ENCODE measurements at places on chromosomes 1 and 21.

DNA sequence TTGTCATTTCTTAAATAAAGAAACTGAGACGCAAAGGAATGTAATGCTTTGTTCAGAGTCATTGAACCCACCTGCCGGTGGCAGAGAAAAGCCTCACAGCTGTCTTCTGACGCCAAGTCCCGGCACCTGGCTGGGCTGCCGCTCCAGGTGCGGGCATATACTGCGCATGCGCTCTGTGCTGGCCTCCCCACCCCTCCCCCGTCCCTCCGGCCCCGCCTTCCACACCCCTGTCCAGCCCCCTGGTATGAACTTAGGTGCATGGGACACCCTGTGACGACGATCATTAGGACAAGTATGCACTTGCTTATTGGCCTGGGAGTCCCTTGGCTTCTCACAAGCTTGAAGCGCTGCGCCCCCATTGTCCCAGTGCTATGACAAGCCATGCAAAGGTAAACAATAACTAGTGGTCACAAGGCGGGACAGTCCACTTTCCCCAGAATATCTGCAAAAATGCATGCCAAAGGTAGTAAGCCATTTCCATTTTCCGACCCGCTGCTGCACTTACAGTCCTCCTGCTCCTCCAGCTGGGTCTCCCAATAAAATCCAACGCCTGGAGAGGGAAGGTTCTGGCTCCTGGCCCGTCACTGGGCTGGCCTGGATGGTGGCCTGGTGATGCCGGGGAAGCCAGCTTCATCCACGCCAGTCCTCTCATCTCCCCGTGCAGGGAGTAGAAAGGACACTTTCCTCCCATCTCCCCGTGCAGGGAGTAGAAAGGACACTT lies 100.4 kb downstream of the PSMG1 start:
- H3K4me3 ChIP-seq, result no peak overlapping the region
- H3K27ac ChIP-seq, result no peak overlapping the region
- no peaks in the 10 kb centered on the region for H3K36me3 ChIP-seq
- H3K27me3 ChIP-seq, result peaks cover 3% of the 10 kb centered on the region

DNA sequence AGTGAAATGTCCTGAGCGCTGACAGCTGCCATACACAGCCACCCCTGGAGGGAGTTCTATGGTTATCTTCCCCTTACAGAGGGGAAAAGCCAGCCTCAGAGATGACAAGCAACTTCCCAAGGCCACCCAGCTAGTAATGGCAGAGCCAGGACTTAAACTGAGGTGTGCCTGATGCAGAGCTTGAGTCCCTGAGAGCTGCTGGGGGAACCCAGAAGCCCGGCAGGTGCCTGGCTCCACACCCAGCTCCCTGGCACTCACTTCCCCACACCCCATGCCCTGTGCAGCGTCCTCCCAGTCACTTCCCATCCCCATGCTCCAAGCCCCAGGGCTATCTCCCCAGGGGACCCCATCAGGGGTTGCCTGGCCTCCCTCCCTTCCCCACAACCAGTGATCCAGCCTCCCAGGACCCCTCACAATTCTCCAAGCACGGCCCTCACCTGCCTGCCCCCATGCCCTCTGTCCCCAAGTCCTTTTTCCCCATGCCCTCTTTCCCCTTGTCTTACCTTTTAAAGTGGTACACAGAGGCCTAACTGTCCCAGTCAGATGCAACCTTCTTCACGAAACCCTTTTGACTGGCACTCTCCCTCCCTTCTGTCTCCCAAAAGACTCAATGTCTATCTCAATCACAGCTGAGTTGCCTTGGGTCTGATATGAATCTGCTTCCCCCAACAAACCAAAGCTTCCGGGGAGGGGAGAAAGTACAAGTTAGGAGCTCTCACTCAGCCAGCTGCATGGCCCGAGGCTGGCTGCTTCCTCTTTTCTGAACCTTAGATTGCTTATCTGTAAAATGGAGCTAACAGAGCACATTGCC lies 39.8 kb upstream of the LRP8 start:
- peak; percentile 27 for DNase-seq
- no peaks in the 10 kb centered on the region for H3K36me3 ChIP-seq
- peak overlapping the region; percentile 77 for H3K27ac ChIP-seq
- no peaks in the 10 kb centered on the region for H3K27me3 ChIP-seq

DNA sequence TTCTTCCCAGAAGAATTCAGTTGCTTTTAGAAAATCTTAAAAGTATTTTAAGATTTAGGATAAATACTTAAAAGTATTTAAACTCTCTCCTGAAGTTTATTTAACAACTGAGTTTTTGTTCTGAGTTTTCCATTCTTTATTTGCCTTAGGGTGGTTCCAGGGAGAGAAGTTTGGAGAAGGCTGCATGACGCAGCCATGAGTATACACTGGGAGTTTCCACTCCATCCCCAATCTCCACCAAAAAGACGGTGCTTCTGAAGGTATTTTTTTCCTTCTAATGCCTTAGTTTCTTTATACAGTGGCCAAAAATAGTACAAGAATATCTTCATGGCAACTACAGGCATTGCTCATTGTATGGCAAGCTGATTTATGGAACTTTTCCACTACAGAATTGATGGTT lies 122.7 kb downstream of the ST6GALNAC5 start:
- no peaks in the 10 kb centered on the region for H3K36me3 ChIP-seq
- peaks cover 4% of the 10 kb centered on the region for H3K27me3 ChIP-seq
- H3K4me3 ChIP-seq, result no peak overlapping the region
- H3K4me1 ChIP-seq, result no peaks in the 10 kb centered on the region
- no peak for DNase-seq

- peak overlapping the region; percentile 1 for H3K27ac ChIP-seq
- H3K4me3 ChIP-seq, result no peak overlapping the region
- no peaks in the 10 kb centered on the region for H3K36me3 ChIP-seq
- H3K4me1 ChIP-seq, result peaks cover 10% of the 10 kb centered on the region
Measured at GRCh38 chr1:224488806-224489499, 54.4 kb upstream of the WDR26 start.

DNA sequence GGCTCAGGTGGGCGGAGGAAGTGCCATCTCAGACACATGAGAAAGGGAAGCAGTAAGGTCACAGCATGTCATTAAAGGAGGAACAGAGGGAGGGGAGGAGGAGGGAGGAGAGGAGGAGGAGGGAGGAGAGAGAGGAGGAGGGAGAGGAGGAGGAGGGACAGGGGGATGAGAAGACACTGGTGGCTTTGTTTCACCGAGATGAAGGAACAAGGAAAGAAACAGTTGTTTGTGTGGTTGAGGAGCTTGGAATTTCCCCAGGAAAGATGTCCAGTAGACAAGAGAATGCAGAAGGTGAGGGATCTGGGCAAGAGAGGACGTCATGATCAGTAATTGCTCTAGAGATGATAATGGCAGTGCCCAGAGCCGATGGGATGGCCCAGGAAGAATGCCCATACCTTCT lies 97.7 kb downstream of the AJAP1 start:
- H3K4me1 ChIP-seq, result no peaks in the 10 kb centered on the region
- H3K27ac ChIP-seq, result no peak overlapping the region
- H3K27me3 ChIP-seq, result no peaks in the 10 kb centered on the region
- H3K36me3 ChIP-seq, result no peaks in the 10 kb centered on the region
- no peak for DNase-seq
- no peak overlapping the region for H3K4me3 ChIP-seq

DNA sequence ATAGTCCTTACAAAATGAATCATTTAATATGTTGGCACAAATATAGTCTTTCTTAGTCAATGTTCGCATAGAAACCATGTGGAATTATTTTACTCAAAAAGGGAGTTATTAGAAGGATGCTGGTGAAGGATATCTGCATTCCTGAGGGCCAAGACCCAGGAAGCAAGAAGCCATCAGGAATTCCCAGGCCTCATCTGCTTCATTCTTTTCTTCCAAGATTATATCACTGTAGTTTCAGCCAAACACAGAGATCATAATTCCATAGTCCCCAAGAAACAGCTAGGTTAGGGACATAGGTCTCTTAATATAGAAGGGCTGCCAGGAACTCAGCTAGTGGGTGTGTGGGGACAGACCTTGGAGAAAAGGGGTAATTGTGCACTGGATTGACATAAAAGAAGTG lies 28.6 kb upstream of the DISC1 start:
- H3K27me3 ChIP-seq, result no peaks in the 10 kb centered on the region
- H3K4me1 ChIP-seq, result peaks cover 8% of the 10 kb centered on the region
- no peak overlapping the region for H3K4me3 ChIP-seq
- H3K27ac ChIP-seq, result no peak overlapping the region

GRCh38 chr1:36366091-36366661 lies 19.5 kb downstream of the STK40 start:
- H3K4me3 ChIP-seq, result no peak overlapping the region
- H3K4me1 ChIP-seq, result peaks cover 45% of the 10 kb centered on the region
- H3K27me3 ChIP-seq, result no peaks in the 10 kb centered on the region

GRCh38 chr1:200099040-200099439 lies 71.5 kb downstream of the NR5A2 start:
- H3K27ac ChIP-seq, result no peak overlapping the region
- H3K4me1 ChIP-seq, result no peaks in the 10 kb centered on the region
- no peak for DNase-seq
- no peaks in the 10 kb centered on the region for H3K36me3 ChIP-seq
- H3K4me3 ChIP-seq, result no peak overlapping the region

- H3K4me3 ChIP-seq, result no peak overlapping the region
- DNase-seq, result no peak
- peaks cover 38% of the 10 kb centered on the region for H3K4me1 ChIP-seq
Measured at GRCh38 chr1:151012684-151013471, 4.6 kb downstream of the PRUNE1 start.

GRCh38 chr1:174964261-174964971 lies 35.3 kb upstream of the CACYBP start:
- H3K4me3 ChIP-seq, result peak overlapping the region; percentile 68
- peak overlapping the region; percentile 86 for H3K27ac ChIP-seq
- H3K36me3 ChIP-seq, result no peaks in the 10 kb centered on the region
- H3K27me3 ChIP-seq, result no peaks in the 10 kb centered on the region

DNA sequence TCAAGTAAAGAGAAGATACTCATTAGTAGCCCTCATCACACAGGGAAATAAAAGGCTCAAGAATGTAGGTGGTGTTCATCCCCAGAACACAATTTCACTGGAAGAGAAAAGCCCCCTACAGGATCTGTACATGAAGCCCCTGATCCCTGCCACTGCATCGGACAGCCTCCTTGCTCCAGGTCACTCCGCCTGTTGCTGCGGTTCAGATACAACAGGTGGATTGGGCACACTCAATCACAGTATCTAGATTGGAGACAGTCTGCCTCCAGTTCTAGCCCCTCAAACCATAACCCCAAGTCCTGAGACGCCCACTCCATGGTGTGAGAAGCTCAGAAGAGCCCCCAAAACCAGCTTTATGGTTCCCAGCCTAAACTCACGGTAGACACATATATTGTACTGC lies 1.1 kb downstream of the SLAMF9 start:
- H3K4me1 ChIP-seq, result no peaks in the 10 kb centered on the region
- DNase-seq, result no peak
- H3K36me3 ChIP-seq, result no peaks in the 10 kb centered on the region
- peaks cover 11% of the 10 kb centered on the region for H3K27me3 ChIP-seq

- no peaks in the 10 kb centered on the region for H3K36me3 ChIP-seq
- no peak for DNase-seq
- no peak overlapping the region for H3K4me3 ChIP-seq
- no peak overlapping the region for H3K27ac ChIP-seq
- H3K27me3 ChIP-seq, result no peaks in the 10 kb centered on the region
Measured at GRCh38 chr1:33259879-33260278, 3.6 kb downstream of the ZNF362 start.

GRCh38 chr1:42941640-42942330 lies 16.9 kb downstream of the SLC2A1 start:
- peak overlapping the region; percentile 69 for H3K27ac ChIP-seq
- no peaks in the 10 kb centered on the region for H3K27me3 ChIP-seq

DNA sequence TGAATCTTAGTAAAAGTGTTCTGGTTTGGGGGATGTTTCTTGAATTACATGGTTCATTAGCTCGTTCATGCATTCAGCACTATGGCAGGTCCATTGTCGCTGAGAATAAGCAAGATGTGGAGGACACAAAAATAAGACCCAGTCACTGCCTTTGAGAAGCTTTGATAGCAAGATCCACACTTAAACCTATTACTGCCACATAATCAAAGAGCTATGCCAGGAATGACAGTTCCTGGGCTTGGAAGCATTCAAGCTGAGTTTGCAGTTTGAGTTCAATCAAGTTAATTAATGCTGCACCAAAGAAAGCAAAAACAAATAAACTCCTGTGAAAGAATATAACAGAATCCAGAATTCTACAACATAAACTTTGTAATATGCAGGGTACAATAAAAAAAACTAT lies 131.8 kb downstream of the MIS18A start:
- H3K27me3 ChIP-seq, result peaks cover 4% of the 10 kb centered on the region
- H3K4me1 ChIP-seq, result no peaks in the 10 kb centered on the region
- H3K4me3 ChIP-seq, result no peak overlapping the region
- H3K36me3 ChIP-seq, result no peaks in the 10 kb centered on the region
- H3K27ac ChIP-seq, result no peak overlapping the region

Data from activated naive CD8-positive, alpha-beta T cell treated with anti-CD3 and anti-CD28 coated beads, Interleukin-2, amount 50 U/mL, for 24 hours (primary cell).